RPMI7951 (cell line): ENCODE measurements at places on chromosomes 12 and 14. TPM values are rescaled to one million over a fixed set of nuclear protein-coding genes. Genes with fewer than 3 reads are reported as not detected.

Gene COPZ1
- 171 and 177 TPM in 2 replicates for total RNA-seq

Gene UBE3B
- total RNA-seq = 22.6 and 23.3 TPM in 2 replicates

GRCh38 chr14:68843471-68844209, 50.8 kb upstream of the ZFP36L1 start:
- peak; percentile 57 for DNase-seq

- DNase-seq = peak; percentile 59
These were observed 884 bp downstream of the CAPRIN2 start for GRCh38 chr12:30753751-30754382.

GRCh38 chr14:88209273-88209672, 113.8 kb downstream of the KCNK10 start:
- DNase-seq = no peak

DNA sequence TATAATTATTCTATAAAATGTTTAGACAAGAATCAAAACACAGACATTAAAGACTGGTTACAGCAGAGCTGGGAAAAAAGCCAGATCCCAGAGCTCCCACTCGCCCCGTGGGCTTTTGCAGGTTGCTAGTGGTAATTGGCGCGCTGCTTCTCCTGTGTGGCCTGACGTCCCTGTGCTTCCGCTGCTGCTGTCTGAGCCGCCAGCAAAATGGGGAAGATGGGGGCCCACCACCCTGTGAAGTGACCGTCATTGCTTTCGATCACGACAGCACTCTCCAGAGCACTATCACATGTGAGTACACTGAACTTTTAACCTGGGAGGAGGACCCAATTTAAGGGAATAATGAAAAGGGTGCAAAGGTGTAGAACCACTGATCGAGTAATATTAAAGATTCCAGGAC, 7.5 kb downstream of the TMEM52B start:
- DNase-seq = no peak

GRCh38 chr14:48417715-48418500, 742.5 kb upstream of the MDGA2 start:
- no peak for DNase-seq
